ENCODE measurements at places on chromosomes 5 and 9. TPM values are rescaled to one million over a fixed set of nuclear protein-coding genes. Genes with fewer than 3 reads are reported as not detected.

GRCh38 chr5:25619273-25619672 is 974.5 kb upstream of the CDH10 start:
- no peak for DNase-seq

The C5orf52 gene
- total RNA-seq, result not detected

DNA sequence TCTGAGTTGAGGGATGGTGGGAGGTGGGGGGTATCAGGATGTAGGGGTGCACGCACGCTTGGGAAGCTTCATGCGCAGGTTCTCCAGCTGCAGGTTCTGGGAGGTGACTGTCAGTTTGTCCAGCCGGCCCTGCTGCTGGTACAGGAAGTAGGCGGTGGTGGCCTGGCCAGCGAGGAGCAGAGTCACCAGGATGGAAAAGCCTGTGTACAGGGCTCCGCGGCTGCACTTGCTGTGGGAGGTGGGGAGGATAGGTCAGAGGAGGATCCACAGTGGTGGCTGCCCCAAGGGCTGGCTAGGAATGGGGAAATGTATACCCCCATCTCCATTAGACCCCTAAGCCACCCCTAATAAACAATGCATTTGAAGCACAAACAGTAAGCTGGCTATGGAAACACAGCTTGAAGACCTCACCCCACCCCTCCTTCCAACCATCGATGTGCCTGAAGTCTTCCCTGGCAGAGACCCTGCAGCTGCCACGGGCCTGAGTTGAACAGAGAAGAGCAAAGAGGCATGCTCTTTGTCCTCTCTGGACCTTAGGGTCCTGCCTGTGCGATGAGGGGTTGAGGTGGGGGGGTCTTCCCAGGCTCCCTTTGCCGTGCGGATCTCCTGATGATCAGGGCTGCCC is 5.5 kb downstream of the CD74 start:
- no peak for DNase-seq

- no peak for DNase-seq
These were observed 18.6 kb upstream of the NKD2 start for GRCh38 chr5:989961-990530.

- DNase-seq, result no peak
These were observed 7.7 kb downstream of the ERMP1 start for GRCh38 chr9:5825223-5825622.

GRCh38 chr5:73186976-73187375 is 14.0 kb downstream of the TMEM174 start:
- peak; percentile 26 for DNase-seq

The ABITRAM gene
- total RNA-seq, result 9.1 TPM

- no peak for DNase-seq
These were observed 137.9 kb downstream of the KIAA0825 start for GRCh38 chr5:94480486-94480885.

DNA sequence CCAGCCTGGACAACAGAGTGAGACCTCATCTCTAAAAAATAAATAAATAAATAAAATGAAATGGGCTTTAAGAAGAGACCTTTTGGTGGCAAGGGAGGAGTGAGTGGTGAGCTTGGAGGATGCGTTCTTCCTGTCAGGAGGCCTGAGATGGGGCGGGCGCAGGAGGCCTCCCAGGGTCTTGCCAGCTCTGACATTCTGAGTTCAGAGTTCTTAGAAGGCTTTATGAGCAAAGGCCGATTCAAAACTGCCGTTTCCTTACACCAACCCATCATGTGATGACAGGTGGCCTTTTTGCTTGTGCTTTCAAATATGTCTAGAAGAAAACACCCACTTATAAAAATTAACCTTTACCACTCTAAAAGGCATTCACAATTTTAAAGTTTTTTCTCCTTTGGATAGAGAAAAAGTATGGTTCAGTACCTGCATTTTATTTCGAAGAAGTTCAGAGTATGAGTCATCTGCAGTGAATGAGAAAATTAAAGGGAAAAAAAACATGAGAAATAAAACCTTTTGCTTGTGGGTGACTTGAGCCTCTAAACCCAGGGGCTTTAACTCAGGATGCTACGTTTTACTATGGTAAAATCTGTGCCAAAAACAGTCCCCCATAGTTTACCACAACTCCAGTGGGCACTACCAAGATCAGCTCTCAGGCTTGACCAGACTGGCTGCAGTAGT is 157.4 kb upstream of the OTULINL start:
- no peak for DNase-seq

- DNase-seq, result no peak
These were observed 46.0 kb upstream of the F2RL2 start for GRCh38 chr5:76669245-76669644.

GRCh38 chr9:126702151-126703001 is 88.6 kb downstream of the LMX1B start:
- DNase-seq, result no peak

The PCDHGB7 gene
- 0.52 TPM for total RNA-seq

GRCh38 chr9:127185931-127186781 is 63.7 kb upstream of the ANGPTL2 start:
- DNase-seq, result peak; percentile 93

DNA sequence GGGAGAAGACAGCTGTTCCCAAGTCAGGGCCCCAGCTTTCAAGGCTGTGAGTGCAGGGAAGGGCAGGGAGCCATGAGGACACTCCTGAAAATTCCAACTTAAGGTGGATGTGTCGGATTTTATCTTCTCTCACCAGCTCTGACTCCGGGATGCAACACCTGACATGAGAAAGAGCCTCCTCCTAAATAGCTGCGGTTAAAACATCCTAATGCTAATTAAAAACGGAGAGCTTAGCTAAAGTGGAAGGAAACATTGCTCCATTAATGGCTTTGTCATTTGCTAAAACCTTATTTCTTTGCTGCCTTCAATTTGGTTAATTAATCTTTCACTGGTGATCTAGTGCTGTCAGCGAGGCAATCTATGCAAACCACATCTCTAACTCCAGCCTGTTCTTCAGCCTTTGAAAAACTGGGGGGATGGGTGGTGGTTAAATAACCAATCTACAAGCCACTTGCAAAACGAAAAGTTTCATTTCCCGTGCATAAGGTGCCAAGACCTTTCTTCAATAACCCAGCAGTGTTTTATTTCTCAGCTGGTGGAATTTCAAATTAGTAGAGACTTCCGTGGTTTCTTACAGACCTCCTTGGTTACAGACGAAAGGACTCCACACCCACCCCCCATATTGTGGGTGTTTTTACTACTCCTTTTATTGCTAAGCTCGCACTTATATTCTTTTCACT is 379.6 kb downstream of the MLLT3 start:
- DNase-seq, result no peak

Measured in LHCN-M2 (cell line).